HS-5 (cell line): ENCODE measurements at places on chromosomes 12 and 14.

DNA sequence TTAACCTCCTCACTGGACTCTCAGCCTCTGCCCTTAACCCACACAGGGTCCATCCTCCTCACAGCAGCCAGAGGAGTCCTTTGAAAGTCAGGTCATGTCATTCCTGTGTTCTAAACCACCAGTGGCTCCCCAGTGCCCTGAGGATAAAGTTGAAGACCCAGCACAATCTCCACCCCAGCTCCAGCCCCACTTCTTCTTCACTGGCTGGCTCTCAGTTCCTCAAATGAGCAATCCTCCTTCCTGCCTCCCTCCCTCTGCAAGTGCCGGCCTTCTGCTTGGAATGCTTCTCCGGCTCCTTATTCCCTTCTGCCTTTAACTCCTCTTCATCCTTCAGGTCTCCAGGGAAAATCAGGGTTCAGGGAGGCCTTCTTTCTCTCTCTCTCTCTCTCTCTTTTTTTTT, 32.0 kb upstream of the SPPL3 start:
- DNase-seq: no peak

DNA sequence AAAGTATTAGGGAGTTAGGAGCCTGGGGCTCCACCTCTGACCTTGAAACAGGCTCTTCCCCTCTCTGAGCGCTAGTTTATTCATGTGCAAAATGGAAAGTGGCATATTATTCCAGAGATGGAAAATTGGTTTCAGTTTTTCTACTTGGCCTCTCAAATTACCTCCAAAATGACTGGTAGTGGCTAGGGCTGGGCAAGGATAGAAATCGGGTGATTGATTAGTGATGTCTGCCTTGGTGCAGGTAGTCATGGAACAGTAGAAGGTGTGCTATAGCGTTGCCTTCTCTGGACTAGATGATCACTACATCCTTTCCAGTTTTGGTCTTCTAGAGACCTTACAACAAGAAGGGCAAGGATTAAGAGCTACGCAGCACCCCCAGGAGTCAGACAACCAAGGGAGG, 8.6 kb upstream of the MSI1 start:
- DNase-seq: no peak

DNA sequence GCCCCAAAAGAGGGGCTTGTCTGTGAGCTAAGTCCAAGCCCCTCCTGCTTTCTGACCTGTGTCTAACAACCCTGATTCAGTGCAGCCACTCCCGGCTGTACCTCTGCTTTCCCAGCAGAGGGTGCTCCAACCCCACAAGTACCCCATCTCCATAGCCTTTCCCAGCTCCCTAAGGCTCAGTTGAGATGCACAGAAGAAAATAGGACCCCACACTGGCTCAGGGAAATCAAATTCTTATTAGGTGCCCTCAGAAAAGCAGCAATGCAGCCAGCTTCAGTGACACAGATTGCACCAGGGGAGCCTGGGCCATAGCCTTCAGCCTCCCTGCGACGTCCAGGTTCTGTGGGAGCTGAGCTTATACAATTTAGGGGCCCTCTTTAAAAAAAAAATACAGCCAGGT, 49.9 kb downstream of the LRRC74A start:
- DNase-seq: peak; percentile 22

DNA sequence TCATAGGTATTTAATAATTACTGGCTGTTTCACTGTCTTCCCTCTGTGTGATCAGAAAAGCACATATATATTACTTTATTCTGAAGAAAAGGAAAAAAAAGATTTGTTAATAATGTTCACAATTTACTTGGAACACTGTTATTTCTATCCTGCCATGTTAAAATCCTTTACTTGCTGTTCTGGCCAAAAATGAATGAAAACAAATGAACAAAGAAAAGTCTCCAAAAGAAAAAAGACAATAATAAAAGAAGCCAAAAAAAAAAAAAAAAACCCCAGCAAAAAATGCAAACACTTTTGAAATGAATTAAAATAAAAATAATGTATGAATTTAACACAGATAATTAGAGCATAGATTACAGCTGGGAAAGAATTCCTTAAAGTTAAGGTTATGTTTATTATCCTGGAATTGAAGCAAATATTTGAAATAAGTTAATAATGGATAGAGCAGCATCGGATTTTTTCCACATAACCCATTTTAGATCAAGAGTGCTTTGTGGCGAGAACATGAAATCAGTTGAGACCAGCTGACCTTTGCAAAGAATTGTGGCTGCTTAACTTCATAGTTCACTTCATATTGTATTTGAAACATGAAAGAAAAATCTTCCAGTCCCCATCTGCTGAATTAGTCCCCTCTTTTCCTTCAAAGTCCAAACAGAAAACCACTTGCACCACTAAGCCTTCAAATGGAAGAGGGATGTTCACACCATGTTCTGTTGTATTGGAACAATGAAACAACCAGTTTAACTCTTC, 444.8 kb downstream of the ADAMTS20 start:
- no peak for DNase-seq

- no peak for DNase-seq
These were observed 520.7 kb downstream of the TRHDE start for GRCh38 chr12:72792889-72793288.

- no peak for DNase-seq
These were observed 470.9 kb downstream of the CCER1 start for GRCh38 chr12:90484094-90484493.

GRCh38 chr12:104138797-104139152, 765 bp upstream of the NFYB start:
- no peak for DNase-seq

- DNase-seq: no peak
These were observed 10.9 kb upstream of the TFCP2 start for GRCh38 chr12:51183816-51184215.

DNA sequence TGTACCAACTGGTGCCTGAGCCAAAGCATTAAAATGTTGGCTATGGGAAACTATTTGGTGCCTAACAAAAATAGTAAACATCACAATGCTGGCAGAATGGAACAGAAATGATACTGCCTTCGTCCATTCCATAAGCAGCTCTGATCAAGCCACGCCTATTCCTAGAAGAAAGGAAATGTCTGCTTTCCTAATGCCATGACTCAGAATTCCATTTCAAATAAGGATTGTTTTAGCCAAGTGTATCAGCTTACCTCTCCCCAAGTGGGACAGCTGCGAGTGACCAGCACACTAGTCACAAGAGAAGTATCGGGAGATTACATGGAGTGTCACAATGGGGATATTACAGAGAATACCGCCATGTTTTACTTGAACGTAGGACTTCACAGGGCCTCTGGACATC, 38.7 kb downstream of the GLT8D2 start:
- DNase-seq: peak; percentile 93

- DNase-seq: peak; percentile 15
These were observed 51.6 kb downstream of the MVK start for GRCh38 chr12:109625131-109625559.

GRCh38 chr14:47675466-47676314, at the start of gene MDGA2:
Gene MDGA2 (minus strand): TSS chr14:47675605.
- DNase-seq: peak; percentile 37

DNA sequence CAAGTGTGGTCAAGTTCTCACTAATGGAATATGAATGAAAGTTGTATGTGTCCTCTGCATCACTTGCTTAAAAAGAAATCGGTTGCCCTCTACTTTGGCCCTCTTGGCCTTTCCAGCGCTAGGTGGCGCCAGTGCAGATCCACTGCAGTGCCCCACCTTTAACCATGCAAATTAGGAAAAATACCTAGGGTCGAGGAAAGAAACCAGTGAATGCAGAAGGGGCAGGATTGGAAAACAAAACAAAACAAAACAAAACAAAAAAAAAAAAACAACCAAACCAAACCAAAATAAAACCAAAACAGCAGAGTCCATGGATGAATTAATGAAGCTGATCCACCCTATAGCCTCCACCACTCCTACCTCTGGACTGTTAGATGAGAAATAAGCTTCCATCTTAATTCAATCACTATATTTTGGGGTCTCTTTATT, 12.9 kb upstream of the NEMF start:
- no peak for DNase-seq

DNA sequence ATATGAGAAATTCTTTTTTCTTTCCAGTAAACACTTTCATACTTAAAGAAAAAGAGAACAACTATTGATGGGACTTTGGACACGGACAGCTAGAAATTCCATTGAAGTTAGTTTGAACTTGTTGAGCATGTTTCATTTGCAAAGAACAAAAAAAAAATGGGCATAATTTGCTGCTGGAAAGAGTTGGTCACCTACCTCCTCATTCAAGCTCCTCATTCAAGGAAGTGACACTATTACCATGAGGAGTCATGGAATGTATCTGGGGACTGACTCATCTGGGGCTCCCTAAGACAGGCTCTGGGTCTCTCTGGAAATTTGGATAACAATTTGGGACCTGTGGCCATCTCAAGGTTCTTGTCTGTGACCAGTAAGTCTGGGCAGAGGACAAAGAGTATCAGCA, 50.4 kb downstream of the KICS2 start:
- DNase-seq: peak; percentile 73

- DNase-seq: no peak
These were observed 84.5 kb upstream of the KCNA1 start for GRCh38 chr12:4825011-4825858.

DNA sequence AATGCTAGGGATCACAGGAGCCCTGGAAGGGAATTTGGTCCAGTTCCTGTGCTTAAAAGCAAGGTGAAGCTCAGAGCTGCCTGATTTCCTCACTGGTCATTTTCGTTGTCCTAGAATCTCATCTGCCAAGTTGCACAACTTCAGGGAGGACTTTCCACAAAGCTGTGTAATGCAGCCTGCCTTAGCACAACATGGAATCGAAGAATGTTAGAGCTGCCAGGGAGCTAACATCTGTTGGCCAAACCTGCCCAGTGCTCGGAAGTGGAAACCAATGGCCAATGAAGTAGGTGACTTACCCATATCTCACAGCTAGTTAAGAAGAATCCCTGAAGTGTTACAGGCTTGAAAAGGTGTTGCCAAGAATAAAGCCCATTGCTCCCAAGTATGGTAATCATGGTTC, 79.9 kb upstream of the SSTR1 start:
- no peak for DNase-seq

- no peak for DNase-seq
These were observed 847.8 kb downstream of the RPS29 start for GRCh38 chr14:48738186-48738925.

DNA sequence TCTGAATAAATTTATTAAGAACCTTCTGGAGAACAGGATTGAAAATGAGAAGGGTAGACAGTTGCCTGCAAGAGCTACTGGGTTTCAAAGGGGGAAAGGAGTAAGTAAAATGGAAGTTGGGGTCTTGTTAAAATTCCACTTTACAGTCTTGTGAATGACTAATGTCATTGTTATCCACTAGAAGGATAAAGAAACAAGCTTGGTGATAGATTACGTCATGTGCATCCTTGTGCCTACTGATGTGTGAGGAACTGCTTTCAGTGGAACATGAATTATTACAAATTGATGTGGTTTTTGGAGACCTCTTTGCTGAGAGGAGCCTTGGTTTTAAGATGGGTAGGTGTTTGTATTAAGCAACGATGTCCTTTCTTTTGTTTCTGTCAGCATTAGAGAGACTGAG, 272.5 kb upstream of the PRICKLE1 start:
- peak; percentile 6 for DNase-seq
